ENCODE measurements at places on chromosomes 3 and 15.
A peak's percentile ranks its signal among the peaks of the same experiment; 100 is the strongest.

GRCh38 chr3:52879581-52879980 is 17.8 kb downstream of the STIMATE start:
- DNase-seq, result no peak

- DNase-seq, result no peak
Measured at GRCh38 chr3:57120040-57120439, 45.1 kb downstream of the IL17RD start.

DNA sequence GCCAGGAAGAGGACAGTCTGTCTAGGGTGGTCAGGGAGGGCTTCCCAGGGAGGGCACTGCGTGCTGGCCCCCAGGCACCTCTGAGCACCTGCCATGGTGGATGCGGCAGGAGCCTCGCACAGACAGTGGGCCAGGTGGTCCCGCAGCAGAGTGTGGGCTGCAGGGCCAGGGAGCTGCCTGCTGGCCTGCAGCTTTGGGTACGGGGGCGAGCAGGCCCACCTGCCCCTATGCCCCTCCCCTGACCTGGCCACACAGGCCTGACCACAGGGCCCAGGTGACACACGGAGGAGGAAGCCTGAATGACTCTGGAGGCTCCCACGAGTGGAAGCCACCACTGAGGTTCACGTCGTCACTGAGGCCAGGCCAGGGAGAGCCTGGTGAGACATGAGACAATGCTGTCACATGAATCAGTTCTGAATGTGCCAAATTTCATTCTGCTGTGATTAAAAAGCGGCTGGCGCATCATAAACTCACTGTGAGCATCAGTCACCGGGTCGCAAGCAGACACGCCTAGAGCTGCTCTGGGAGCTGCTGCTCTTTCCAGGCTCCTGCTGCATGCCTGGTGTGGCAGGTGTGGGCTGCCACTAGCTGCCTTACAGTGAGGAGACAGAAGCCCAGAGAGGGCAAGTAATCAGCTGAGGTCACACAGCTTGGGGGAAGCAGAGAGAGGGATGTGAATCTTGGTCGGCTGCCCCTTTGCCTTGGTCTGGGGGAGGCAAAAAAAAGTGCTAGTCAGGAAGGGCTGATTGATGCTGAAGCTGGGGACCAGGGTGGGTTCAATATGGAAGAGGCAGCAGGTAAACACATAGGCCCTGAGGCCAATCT is 39.5 kb upstream of the IQSEC1 start:
- no peak for DNase-seq

DNA sequence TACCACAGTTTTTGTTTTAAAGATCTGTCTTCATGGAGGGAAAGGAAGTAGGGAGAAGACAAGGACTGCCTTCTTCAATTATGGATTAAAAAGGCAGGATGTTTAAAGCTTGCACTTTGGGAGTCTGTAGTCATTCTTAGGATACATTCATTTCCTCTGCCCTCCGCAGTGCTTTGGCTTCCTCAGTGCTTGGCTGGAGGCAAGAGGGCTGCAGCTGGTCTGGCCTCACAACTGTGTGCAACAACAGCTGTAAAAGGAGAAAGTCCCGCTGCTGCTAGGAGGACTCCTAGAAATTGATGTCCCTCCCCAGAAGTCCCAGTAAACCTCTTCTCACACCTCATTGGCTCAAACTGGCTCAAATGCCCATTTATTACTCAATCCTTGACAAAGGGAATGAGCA is 54.4 kb upstream of the PPP2R3A start:
- DNase-seq, result no peak

- DNase-seq, result no peak
Measured at GRCh38 chr3:146101538-146101937, 59.4 kb downstream of the PLOD2 start.

DNA sequence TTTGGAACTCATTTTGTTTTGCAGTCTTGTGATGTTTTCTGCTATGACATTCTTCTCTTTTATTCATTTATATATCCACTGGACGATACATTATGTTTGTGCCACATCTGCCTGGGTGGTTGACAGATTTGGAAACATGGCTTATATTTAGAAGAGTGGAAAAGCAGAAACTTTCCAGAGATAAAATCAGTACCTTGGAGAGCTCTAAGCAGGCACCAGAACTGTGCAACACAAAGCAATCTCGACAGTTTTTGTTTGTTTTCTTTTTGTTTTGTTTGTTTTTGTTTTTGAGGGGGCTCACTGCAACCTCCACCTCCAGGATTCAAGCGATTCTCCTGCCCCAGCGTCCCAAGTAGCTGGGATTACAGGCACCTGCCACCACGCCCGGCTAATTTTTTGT is 45.5 kb downstream of the SYN2 start:
- DNase-seq, result no peak

DNA sequence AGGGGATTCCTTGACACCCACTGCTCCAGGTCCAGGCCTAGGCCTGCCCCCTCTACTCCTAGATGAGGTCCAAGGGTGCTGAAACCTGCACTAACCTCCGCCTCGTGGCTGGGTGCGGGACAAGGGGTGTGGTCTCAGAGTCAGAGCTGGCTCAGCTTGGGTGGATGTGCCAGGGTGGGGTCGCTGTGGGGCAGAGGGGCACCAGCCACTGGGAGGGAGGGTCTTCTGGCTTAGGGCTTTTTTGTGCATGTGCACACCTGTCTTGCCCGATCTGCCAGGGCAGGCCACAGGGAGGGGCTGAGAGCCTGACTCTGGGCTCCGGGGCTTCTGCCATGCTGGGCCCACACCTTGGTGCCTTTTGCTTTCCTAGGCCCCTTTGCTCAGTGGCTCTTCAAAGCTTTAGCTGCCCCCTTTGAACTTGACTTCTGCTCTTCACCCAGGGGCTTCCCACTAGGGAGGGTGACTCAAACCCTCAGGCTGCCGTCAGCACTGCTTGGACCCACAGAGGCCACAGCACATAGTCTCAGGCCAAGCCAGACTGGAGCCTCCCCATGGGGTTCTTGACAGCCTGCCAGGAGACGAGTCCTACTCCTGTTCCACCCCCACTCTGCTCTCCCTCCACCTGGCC is 73.0 kb downstream of the KLF13 start:
- DNase-seq, result peak; percentile 23

GRCh38 chr3:190261015-190261414 is 61.2 kb downstream of the CLDN1 start:
- no peak for DNase-seq

DNA sequence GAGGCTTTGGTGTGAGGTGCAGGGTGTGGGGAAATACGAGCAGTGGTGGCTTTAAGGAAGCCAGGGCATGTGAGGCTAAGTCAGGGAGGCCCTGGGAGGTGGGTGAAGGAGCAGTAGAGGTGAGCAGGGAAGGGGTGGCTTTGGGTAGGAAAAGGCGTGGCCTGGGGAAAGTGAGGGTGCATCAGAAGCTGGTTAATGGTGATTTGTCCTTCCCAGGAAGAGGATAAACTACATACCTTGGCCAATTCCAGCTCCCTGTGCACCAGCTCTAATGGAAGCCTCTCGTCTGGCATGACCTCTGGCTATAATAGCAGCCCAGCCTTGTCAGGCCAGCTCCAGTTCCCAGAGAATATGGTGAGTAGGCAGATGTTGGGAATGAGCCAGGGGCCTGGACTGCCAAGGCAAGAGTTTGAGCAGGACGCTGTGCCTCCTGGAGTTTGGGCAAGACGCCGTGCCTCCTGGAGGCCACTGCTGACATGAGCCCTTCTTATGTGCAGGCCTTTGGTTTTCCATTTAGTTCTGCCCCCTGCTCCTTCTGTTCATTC is 41.3 kb downstream of the CDAN1 start:
- DNase-seq, result no peak

DNA sequence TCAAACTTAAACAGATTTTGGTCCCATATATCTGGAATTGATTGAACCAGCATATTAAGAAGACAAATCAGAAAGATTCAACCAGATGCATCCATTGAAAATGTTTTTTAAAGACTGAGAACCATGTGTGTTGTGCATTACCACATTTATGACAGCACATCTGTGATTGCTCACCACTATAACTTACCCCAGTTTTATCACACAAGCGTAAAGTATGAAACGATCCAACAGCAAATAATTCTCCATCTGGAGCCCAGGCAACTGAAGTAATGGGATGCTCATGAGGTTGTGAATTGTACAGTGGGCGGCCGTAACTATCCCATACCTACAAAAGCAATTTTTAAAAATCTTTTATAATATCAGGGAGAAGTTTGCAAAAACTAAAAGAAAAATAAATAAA is 43.2 kb downstream of the IFT80 start:
- no peak for DNase-seq

DNA sequence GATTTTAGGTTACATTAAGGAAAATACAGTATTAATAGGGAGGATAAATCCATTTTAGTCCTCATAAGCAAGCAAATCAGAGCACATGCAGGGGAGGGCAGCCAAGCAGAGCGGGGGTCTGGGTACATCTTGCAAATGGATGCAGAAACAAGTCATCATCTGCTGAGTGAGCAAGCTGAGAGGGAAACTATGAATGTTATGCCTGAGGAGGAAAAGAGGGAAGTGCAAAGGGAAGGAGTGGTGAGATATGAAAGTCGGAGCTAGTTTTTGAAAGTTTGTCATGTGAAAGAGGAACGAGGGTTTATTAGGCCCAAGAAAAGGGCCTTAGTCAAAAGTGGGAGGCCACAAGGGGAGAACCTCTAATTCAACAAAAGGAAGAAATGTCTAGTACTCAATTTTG is 15.4 kb downstream of the PTX3 start:
- DNase-seq, result no peak

DNA sequence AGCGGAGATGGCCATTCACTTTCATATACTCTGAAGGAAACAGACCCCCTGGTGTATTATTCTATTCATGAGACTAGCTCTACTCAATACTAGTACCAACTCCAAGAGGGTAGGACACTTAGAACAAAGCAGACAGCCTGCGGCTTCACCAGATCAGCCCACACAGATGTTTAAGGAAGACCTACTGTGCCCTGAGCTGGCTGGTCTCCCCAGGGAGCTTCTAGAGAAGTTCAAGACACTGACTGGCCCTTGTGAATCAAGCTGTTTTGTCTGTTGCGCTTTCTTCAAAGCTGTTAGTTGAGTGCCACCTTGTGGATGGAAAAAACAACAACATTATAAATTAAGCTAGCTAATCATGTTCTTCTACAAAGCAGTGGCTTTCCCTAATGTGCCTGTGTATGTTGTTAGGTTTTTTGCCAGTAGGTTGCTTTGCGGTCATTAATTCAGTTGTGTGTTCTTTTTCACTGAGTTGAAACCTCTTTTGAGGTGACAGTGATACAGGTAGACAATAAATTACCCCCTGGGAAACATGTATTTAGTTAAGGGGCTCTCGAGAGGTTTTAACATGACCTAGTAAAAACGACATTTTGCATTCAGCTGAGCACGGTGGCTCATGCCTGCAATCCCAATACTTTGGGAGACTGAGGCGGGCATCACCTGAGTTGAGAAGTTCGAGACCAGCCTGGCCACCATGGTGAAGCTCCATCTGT is 64.2 kb upstream of the MYZAP start:
- DNase-seq, result peak; percentile 68

- no peak for DNase-seq
Measured at GRCh38 chr3:34881026-34881425, 758.3 kb upstream of the ARPP21 start.

DNA sequence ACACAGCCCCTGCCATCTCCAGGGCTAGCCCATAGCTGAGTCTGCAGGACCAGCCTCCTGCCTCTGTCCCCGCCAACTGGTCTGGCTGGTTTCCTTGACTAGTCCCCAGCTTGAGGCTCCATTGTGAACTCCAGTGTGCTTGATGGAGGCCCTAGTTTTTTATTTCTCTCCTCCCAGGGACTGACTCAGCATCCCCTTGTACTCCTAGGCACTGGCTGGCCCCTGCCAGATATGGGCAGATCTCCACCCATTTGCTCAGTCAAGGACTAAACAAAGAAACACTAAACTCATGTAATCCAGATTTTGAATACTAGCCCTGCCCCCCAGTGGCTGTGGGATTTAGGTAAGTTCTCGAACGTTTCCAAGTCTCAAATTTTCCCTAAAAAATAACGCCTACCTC is 415.4 kb upstream of the RORA start:
- DNase-seq, result no peak

GRCh38 chr15:39396979-39397615 is 183.8 kb upstream of the THBS1 start:
- DNase-seq, result no peak

DNA sequence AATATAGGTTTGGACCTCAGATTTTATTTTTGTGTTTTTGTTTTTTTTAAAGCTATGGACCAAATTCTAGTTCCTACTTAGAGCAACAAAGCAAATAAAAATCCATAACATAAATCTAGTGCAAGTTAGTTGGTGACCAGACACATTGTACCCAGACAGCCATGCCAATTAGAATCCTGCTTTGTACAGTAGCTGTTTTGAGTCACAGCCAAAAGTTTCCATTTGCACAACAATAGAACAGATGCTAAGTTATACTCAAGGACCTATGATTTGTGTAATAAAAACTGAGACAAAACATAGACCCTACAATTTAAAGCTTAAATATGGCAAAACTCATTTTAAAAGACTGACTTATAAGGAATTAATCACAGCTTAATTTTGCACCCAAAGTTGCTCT is 513.1 kb upstream of the CBLB start:
- DNase-seq, result no peak

- DNase-seq, result peak; percentile 70
Measured at GRCh38 chr3:23712656-23713559, 92.8 kb upstream of the UBE2E1 start.

GRCh38 chr3:38746641-38747040 is 69.4 kb downstream of the SCN10A start:
- no peak for DNase-seq

GRCh38 chr3:112974178-112974517 is 755 bp downstream of the CD200R1 start:
- no peak for DNase-seq

GRCh38 chr3:25573386-25574171 is 91.1 kb downstream of the TOP2B start:
- DNase-seq, result no peak

DNA sequence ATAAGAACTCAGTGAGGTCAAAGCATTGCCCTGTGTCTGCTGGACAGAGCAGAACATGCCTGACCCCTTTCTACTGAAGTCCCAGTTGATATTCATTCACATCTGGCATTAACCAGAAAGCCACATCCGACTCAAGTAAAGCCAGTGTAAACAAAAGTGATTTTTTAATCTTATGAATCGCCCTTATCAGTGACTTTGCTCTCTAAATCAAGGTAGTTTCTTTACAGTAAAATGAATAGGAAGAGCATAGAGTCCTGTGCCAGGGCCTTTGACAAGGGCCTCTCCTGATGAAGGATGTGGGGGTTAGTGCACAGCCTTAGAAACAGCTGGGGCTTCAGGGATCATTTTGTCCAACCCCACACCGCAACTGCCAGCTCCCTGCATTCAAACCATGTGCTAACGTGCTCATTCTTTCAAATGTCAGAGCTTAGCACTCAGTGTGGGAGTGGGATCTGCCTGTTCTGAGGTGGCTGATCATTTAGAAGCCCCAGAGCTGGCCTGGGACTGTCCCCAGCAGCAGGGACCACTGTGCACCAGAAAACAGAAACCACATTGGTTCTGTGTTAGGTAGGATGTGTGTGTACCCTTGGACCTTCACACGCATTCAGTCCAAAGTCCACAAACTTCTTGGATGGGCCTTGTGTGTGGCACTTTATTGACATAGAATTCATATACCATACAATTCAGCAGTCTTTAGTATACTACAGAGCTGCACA is 55.3 kb downstream of the CCR4 start:
- no peak for DNase-seq

Measured in H7 (cell line).